GM20000 (cell line): ENCODE measurements at places on chromosomes 7 and 10.

- peak; percentile 43 for DNase-seq
Observed at GRCh38 chr10:110311357-110311949, 6.7 kb upstream of the SMNDC1 start.

DNA sequence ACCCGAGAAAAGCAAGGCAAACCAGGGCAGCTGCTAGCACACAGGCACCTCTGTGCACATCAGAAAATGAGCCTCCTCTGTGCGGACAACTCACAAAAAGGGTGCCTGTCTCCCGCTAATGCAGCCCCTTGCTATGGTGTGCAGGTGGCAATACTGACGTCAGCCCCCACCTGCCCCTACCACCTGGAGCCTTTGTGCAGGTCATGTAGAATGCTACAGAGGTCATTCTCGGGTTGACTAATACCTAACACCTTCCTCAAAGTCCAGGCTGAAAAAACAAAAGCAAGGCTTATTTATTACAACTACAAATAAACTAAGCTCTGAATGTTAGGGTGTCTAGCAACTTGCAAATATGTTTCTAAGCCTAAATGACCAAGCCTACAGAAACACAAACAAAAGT is 13.9 kb downstream of the PIP4K2A start:
- DNase-seq, result no peak

DNA sequence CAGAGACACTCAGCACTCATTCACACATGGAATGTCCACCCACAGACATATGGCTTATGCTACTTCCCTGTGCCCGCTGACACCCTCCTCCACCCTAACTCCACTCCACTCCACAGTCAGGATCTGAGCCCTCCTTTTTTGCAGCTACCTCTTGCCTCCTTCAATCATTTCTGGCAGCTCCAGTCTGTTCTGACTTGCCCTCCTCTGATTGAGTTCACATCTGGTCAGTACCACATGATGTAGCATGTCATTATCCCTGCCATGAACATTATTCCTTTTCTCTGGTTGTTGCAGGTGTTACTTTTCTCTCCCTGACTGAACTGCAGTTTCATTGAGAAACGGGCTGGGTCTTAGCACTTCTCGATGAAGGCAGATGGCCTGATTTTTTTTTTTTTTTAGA is 130.1 kb upstream of the EGR2 start:
- DNase-seq, result no peak

GRCh38 chr7:130135208-130136205 is 65.2 kb downstream of the KLHDC10 start:
- DNase-seq, result no peak

DNA sequence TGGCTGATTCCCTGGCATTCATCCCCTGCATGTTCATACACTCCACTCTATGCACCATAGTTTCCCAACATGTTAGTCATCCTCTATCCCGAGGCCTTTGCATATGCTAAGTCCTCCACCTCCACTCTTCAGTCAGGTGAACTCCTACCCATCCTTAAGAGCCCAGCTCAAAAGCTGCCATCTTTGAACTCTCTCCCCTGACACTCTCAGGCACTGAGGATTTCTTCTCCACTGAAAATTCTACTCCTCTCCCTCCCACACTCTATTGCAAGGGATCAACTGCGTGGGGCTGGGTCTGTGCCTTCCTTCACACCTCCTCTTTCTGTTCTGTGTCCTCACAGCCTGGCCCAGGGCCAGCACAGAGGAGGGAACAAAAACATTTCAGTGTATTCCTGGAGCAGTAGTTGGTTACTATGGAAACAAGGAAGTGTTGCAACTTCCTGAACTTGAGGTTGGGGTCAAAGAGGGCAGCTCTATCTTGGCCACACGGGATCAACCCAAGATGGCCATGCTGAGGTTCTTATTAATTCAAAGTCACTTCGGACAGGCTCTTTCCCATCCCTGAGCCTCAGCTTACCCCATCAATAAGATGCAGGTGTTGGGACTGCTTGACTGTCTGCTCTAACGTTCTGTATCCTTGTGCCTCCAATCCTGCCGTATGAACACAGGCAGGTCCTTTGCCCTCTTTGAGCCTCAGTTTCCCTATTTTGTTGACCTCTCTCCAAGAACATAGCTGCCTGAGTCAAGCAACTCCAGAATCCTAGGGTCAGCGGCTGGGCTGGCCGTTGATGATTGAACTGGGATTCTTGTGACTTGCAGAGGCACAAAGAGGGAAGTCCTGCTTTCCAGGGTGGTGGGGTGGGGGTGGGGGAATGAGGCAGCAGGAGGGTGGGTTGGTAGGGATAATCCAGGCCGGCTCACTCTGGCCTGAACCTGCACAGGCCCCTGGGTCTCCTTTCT is 15.5 kb downstream of the ZMIZ1 start:
- no peak for DNase-seq

GRCh38 chr7:48088559-48089045 is 463 bp upstream of the UPP1 start:
- DNase-seq, result peak; percentile 44

- DNase-seq, result no peak
Observed at GRCh38 chr10:75722609-75723008, 291.2 kb downstream of the LRMDA start.
